ENCODE measurements at places on chromosomes 6 and 20. TPM values are rescaled to one million over a fixed set of nuclear protein-coding genes. Genes with fewer than 3 reads are reported as not detected.

Gene BNIP5
- not detected for polyA plus RNA-seq

Gene RPS6KA2
- 8.7 TPM for polyA plus RNA-seq

Gene KCNK15
- 0.12 TPM for polyA plus RNA-seq

Gene TMEM63B
- 37.9 TPM for polyA plus RNA-seq

Gene PLAGL1
- polyA plus RNA-seq = 18.7 TPM

Gene NCOA7
- polyA plus RNA-seq = 9.3 TPM

Gene WFDC5
- 6.4 TPM for polyA plus RNA-seq

Gene BTBD9
- polyA plus RNA-seq = 3.2 TPM
